Glomerular endothelial cell (primary cell): ENCODE measurements at places on chromosomes 2 and 18. TPM values are rescaled to one million over a fixed set of nuclear protein-coding genes. Genes with fewer than 3 reads are reported as not detected.

DNA sequence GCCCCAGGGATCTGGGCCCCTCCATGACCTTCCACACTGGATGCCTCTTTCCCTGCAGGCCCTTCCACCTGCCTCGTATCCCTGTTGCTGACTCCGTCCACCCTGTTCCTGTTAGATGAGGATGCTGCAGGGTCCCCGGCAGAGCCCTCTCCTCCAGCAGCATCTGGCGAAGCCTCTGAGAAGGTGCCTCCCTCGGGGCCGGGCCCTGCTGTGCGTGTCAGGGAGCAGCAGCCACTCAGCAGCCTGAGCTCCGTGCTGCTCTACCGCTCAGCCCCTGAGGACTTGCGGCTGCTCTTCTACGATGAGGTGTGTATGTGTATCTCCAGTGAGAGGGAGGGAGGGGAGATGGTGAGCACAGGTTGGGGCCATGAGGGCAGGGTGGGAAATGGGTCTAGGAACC is 12.4 kb upstream of the SLC4A3 start:
- no peak for DNase-seq

Gene DAW1
- 0.58 TPM in 1 of 2 replicates, not detected in the other for total RNA-seq

Gene SNORC
- total RNA-seq, result 0.39 and 2.1 TPM in 2 replicates

DNA sequence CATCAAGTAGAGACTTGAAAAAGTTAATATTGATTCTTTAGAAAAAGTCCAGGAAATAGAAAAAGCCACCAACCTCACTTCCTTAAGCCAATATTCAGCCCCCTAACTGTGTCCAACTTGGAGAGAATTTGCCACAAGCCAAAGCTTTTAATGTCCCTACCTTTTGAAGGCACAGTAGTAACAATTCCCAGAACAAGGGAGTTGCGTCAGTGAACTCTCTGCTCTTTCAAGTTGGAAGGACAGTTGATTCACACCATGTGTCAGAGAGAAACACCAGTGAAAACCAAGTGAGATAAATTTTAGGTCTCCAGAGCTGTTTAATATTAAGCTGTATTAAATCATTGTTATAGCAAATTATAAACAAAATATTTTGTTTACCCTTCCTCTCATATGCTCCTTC is 66.1 kb downstream of the EXOC6B start:
- DNase-seq, result no peak

- no peak for DNase-seq
Measured at GRCh38 chr2:52473526-52473925, 1294.1 kb upstream of the CHAC2 start.

- DNase-seq, result no peak
Measured at GRCh38 chr2:199136681-199137080, 321.1 kb downstream of the SATB2 start.

- no peak for DNase-seq
Measured at GRCh38 chr2:54569745-54570301, 113.7 kb downstream of the SPTBN1 start.

Gene FAM117B
- total RNA-seq, result 3.1 and 3.4 TPM in 2 replicates

DNA sequence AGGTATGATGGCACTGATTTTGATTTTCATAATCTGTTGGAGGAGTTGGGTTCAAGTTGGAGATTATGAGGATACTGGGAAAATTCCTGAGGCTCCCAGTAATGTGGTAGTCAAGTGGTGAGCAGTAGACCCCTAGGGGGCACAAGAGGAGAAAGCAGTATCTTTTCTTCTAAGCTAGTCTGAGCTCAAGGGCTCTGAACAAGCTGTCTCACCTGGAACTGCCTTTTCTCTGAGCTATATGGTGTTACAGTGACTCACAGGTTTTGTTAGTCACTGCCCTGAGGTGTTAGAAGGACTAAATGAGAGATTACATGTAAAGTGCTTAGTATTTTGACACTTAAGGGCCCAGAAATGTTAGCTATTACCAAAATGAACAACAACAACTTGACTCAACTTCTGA is 42.2 kb downstream of the CD302 start:
- DNase-seq, result no peak
